ENCODE measurements at places on chromosomes 7 and 10.

DNA sequence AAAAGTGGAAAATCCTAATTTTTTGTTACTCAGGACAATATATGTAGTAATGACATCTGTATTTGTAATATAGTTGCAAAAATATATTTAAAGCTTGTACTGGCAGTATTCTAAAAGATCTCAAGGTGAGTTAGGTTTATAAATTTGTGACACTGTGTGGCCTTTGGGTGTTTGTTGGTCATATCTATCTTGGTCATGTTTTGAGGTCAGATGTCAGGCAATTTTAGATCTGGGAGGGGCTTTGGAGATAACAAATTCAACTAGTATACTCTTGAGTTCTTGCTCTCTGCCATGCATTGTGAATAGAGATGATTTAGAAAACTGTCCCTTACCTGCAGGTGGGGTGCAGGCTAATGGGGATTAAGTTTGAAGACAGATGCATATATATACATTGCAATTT lies 3.1 kb downstream of the TBC1D12 start:
- no peak for DNase-seq

- DNase-seq = no peak
Observed at GRCh38 chr7:127903892-127904669, 127.2 kb downstream of the LRRC4 start.

DNA sequence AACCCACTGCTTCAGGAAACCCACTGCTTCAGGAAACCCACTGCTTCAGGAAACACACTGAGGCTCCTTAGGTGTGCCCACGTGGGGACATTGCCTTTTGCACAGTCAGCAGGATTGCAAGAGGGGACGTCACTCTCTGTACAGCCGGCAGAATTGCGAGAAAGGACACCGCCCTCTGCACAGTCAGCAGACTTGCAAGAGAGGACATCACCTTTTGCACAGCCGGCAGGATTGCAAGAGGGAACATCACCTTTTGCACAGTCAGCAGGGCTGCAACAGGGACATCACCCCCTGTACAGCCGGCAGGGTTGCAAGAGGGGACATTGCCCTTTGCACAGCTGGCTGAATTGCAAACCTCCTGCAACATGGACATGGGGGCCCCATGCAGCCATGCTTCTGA lies 407.6 kb downstream of the GLRX3 start:
- DNase-seq = no peak

GRCh38 chr10:16883084-16883483 lies 65.9 kb upstream of the RSU1 start:
- DNase-seq = no peak

DNA sequence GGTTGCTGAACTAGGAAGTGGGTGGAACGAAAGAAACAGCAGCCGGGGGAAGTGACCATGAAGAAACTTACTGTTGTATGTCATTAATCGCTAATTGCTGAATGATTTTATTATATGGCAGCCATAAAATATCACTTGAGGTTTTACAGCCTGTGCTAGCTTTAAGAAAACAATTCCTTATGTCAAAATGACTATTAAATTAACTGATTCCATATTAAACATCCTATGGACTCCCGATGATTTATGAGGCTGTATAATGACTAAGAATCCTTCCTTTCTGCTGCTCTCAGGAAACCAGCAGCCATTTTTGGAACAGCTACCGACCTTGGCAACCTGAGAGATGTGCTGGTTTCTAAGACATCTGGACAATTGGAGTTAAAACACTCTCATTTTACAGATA lies 421.9 kb downstream of the SORCS3 start:
- DNase-seq = no peak

Data from fibroblast of pulmonary artery (primary cell).